Smooth muscle cell of the brain vasculature (primary cell): ENCODE measurements at places on chromosomes 16 and 17.

DNA sequence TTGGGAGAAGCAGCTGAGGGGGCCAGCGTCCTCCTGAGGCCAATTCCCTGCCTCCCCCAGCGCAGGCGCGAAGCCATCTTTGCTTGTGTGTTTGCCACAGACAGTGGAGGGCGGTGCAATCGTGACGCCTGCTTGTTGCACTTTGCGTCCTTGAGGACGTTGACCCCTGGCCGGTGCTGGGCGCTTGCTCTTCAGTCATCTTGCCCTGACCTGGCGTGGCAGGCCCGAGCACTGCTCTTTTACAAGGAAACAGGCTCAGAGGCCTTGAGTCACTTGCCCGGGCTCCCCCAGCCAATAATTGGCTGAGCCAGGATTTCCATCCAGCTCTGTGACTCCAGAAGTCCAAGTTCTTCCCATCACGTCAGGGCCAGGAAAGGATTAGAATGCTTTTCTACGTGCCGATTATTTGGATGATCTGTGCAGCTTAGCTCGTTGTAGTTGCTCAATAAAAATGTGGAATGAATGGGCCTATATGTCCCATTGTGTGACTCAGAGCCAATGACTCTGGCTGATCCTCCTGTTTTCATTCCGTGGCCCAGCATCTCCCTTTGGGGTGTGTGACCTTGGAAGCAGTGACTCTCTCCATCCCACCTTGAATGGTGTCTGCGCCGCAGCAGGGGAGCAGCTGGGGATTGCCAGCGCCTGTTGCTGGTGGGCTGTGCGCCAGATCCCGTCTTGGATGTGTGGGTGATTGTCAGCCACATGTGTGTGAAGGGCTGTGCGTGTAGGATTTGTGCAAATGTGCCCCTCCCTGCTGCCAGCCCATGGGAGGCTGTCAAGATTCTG, 214.1 kb downstream of the SEC14L1 start:
- DNase-seq, result no peak

- DNase-seq, result no peak
Measured at GRCh38 chr16:53855511-53855910, 151.6 kb downstream of the FTO start.

DNA sequence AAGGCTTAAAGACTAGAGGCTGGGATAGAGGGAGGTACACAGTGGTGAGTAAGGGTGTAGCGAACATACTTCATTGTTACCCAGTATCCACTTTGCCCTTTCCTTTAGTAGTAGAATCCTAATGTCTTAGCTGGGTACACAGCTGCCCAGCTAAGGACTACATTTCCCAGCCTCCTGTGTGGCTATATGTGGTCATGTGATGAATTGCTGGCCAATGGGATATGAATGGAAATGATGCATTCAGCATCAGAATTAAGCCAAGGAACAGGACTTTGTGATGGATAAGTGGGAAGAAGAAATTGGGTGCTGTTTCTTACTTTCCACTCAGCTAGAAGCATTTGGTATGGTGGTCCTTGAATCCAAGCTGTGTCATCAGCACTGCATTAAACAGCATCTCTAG, 55.9 kb downstream of the FOXL1 start:
- no peak for DNase-seq

GRCh38 chr17:64095144-64095882, 34.6 kb downstream of the ERN1 start:
- no peak for DNase-seq

- DNase-seq, result no peak
Measured at GRCh38 chr16:56653218-56653617, 1.5 kb downstream of the MT1B start.

DNA sequence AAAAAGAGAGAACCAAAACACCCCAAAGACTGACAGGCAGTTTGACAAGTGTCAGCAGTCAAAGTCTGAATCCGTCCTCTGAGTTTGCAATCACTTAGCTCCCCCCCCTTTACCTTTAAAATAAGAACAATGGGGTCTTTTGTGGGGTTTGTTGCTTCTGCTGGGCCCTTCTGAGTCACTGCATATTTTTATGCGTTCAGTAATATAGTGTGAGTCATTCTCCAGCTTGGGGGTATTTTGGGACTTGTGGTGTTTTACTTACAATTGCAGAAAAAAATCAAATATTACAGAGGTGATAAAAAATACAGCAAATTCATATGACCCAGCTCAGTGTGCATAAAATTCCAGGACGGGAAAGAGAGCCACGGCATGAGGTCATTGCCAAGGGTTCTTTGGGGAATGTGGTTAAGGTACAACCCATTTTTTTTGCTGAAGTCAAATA, 120.1 kb downstream of the CYLD start:
- DNase-seq, result peak; percentile 17

DNA sequence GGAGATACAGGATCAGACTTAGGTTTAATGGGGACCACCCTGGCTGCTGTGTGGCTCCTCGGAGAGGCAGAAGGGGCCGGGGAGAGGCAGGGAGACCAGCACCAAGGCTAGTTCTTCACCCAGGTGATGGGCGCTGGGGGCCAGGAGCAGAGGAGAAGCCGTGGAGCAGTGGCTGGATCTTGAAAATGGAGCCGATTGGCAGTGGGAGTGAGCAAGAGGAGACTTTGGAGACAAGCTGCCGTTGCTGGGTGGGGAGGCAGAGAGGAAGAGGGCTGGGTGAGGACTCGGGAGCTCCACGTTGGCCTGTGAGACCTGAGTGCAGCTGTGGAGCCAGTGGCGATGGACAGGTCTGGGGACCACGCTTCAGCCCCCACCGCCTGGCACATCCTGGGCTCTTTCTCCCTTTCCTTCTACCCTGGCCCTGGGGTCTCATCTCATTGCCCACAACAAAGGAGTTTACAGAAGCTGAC, 9.0 kb downstream of the RAB11FIP4 start:
- no peak for DNase-seq

- no peak for DNase-seq
Measured at GRCh38 chr16:88317613-88317965, 65.2 kb upstream of the ZNF469 start.

- DNase-seq, result no peak
Measured at GRCh38 chr16:86987746-86988670, 329.2 kb downstream of the C16orf95 start.

DNA sequence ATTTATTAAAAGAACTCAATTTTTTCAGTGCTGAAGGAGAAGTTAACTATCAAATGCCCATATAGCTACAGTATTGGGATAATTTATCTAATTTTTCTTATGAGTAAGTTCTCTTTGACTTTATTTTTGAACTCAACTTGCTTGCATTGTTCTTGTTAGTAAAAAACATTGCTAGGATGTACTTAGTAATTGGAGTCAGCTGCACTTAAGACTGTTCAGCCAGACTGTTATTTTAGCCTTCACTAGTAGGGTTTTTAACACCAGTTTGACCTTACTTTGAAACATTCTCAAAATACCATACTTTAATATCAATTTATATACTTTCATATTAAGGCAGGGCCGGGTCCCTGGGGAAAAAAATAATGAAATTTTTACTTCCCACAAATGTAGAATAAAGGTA, 256.6 kb upstream of the TBX2 start:
- DNase-seq, result no peak

- no peak for DNase-seq
Measured at GRCh38 chr16:5187402-5187952, 89.9 kb upstream of the EEF2KMT start.

- DNase-seq, result no peak
Measured at GRCh38 chr17:33038740-33039139, 47.1 kb downstream of the SPACA3 start.

GRCh38 chr16:22624800-22625533, 114.3 kb downstream of the NPIPB5 start:
- DNase-seq, result no peak

- no peak for DNase-seq
Measured at GRCh38 chr17:40824015-40824832, 1.8 kb upstream of the KRT10 start.

- DNase-seq, result no peak
Measured at GRCh38 chr17:74960570-74961342, 11.8 kb downstream of the HID1 start.

DNA sequence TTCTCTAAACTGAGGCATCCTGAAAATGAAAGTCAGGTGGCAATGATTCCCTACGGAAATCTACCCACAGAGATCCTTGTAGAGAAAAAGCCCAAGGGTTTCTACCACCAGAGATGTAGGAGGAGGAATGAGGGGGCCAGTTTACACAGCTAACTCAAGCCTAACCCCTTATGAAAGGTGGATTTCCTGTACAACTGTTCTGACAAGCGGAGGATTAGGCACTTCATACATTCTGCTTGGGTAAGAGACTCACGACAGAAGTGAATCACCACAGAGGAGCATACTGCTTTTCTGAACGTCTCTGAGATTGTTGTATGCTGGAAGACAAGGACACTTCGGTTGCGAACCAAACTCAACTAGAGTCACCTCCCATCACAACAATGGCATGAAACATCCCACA, 72.7 kb downstream of the SMG6 start:
- DNase-seq, result no peak

DNA sequence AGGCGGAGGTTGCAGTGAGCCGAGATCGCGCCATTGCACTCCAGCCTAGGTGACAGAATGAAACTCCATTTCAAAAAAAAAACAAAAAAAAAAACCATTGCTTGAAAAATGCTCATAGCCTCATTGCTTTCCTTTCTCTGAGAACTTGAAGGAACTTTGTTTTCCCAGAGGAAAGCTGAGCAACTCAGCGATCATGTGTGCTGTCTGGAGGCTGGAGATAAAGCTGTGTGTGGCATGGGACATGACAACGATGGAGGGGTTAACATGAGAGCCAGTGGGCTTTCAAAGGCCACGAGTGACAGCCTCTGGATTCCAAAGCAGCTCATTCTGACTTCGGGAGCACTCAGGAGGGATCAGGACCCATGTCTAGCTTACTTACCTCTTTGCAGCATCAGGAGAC, 21.6 kb upstream of the QRICH2 start:
- DNase-seq, result no peak

GRCh38 chr16:56353054-56353921, 72.1 kb downstream of the AMFR start:
- no peak for DNase-seq

DNA sequence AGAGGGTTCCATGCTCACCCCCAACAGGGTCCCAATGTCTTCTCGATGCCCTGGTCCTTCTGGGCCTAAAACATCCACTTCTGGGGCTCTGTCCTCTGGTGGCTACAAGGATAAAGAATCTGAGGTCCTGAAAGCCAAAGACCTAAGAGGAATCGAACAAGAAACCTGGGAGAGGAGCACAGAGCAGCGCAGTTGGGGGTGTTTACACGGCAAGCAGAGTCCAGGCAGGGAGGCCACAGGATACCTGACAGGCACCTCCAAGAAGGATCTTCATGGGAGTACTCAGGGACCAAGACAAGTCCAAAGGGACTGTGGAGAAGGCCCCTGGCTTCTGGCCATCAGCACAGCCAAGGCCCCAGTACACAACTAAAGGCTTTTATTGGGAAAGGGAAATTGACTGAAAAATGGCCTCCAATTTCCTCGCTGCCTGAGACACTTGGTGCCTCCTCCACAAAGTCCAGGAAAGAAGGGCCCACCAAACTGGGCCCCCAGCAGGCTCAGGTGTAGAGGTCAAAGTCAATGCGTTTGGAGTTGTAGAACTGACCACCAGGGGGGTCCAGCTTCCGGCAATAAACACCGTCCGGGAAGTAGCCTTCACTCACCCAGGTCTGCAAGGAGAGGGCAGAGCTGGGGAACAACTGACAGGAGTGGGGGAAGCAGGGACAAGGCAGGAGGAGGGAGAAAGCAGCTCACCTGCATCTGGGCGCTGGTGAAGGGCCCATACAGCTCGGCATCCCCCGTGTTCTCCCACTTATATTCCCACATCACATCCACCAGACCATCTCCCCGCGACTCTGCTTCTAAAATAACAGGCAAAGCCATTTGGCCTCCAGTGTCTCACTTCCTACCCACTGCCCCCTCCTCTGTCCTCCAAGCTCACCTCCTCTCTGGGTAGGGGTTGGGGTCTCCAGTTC, 2.4 kb downstream of the CD2BP2 start:
- no peak for DNase-seq

- DNase-seq, result no peak
Measured at GRCh38 chr16:23694644-23695373, 16.1 kb downstream of the PLK1 start.

GRCh38 chr16:19131825-19132218, 18.1 kb downstream of the ITPRIPL2 start:
- DNase-seq, result no peak

GRCh38 chr17:61206922-61207321, 192.7 kb upstream of the TBX2 start:
- no peak for DNase-seq

GRCh38 chr16:66238696-66239095, 127.8 kb upstream of the CDH5 start:
- no peak for DNase-seq

GRCh38 chr16:19609359-19609758, 53.9 kb downstream of the VPS35L start:
- DNase-seq, result no peak

- DNase-seq, result no peak
Measured at GRCh38 chr16:53378138-53378537, 56.1 kb upstream of the RBL2 start.

GRCh38 chr16:52914428-52914827, 138.3 kb downstream of the CHD9NB start:
- DNase-seq, result no peak

DNA sequence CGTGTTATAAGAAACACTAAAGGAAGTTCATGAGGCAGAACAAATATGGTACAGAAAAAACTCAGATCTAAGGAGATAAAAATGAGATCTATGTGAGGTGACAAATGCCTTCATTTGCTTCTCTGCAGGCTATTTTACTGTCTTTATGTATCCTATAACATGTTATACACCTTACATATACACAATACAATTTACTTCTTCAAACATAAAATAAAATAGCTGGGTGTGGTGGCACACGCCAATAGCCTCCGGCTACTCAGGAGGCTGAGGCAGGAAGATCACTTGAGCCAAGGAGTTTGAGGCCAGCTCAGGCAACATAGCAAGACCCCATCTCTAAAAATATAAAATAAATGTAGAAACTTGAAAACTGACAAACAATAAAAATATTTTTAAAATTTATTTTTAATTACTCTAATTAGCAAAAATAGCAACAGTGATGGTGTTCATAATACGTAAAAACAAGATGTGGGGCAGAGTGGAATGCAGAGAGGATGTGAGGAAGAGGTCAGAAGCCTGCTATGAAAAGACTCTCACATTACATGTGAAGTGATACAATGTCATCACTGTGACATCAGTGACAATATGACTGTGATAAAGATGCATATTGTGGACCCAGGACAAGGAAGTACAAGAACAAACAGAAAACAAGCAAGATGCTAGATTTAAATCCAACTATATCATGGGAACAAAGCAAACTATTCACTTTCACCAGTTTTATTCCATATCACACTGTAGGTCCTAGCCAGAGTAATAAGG, 31.0 kb downstream of the VPS53 start:
- DNase-seq, result no peak

GRCh38 chr16:55871411-55872038, 3.6 kb downstream of the CES5A start:
- no peak for DNase-seq

- no peak for DNase-seq
Measured at GRCh38 chr17:41917679-41918313, 955 bp downstream of the ACLY start.
